Germinal center (tissue), 1 donor: ENCODE measurements at places on chromosomes 13 and 19.

DNA sequence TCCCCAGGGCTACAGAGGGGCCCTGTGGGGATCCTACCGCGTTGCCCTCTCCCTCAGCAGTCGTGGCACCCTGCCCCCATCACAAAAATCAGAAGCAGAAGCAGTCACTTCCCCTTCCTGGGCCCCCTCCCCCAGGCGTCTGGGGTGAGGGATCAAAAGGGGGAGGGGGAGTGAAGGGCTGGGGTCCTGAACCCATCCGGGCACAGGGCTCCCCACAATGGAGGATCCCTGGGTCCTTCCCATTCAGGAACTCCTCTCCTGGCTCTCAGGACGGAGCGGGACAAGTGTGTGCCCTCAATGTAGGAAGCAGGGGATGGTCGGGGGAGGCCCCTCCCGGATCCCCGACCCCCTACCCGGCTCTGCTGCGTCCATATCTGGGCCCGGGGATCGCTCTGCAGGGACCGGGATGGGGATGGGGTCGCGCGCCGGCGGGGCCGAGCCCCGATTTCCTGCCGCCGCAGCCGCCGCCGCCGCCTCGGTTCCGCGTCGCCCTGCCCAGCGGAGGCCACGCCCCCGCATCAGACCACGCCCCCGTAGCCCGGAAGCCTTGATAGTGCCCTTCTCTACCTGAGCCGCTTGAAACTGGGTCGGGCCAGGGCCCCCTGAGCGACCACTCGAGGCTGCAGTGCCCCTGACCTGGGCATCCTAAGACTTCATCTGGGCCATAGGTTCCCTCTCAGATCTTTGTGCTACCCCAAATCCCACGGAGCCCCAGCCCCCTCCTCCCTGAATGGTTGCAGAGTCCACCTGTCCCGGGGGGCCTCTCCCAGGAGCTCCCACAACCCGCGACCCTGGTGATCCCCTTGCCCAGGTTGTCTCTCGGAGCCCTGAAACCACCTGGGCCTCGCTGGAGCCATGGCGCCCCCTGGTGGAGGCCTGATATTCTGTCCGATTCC, at the start of gene GMIP:
GMIP (minus strand) TSS at position 500 of the 896 bp plus-strand sequence; CDS start at position 372, 128 bp downstream.
- DNase-seq = peak; percentile 96

DNA sequence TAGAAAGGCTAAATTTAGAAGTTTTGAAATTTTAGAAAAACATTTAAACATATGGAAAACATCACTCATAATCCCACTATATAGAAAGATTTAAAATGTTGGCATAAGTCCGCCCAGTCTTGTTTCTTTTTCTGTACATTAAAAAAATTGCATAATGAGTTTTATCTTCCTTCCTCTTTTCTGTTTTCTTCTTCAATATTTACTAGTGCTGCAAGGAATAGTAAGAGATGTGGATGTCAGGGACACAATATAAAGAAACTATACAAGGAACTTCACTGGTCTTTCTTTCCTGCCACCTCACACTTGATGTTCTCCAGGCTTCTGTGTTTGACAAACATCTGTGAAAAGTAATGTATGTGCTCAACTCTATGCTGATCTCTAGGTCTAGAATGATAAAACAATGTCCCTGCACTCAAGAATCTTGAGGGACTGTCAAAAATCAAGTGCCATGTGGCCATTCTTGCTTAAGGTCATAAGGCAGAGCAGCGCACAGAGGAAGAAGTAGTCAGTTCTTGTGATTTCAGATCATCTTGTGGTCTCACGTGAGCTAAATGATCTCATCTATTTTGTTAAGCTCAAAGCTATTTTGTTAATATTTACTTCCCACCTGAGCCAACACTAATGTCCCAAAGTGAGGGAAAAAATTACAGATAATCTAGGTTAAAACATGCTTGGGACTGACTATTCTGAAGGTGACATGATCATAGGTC, 186.9 kb upstream of the OBI1 start:
- no peak for DNase-seq

DNA sequence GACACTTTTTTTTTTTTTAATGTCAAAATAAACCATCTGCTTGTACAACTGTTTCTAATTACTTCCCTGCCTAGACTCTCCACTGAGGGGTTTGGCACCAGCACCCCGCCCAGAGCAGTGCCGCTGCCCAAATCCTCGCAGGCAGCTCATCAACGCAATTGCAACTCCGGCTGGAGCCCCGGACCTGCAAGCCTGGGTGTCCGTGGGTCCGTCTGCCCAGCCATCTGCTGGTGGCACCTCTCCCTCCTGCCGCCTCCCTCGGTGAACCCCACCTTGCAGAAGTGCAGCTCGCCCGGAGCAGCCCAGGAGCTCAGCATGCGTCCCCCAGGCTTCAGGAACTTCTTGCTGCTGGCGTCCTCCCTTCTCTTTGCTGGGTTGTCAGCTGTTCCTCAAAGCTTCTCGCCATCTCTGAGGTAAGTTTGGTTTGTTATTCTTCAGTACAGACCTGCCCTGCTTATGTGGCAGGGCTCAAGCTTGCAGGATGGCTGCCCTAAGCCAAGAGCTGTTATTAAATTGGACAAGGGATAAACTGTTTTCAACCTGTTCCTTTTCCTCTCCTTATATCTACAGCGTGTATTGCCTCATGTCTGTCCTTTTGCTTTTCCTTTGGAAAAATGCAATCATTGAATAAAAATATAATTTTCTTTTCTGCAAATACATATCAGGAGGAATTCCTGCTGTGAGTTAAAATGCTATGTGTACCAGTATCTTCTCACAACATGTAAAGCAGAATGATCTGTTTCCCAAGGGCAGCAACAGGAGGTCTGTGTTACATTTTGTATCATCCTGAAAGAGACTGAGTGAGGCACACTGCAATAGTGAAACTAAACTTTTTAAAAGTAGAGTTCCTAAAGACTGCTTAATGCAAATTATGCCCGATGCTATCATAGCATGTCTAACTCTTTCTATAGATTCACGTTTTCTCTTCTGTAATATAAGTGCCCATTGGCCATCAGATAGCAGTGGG, at the start of gene ITGBL1:
ITGBL1 (plus strand) TSS at position 157 of the 967 bp plus-strand sequence; CDS start at position 316, 159 bp downstream.
- no peak for DNase-seq

DNA sequence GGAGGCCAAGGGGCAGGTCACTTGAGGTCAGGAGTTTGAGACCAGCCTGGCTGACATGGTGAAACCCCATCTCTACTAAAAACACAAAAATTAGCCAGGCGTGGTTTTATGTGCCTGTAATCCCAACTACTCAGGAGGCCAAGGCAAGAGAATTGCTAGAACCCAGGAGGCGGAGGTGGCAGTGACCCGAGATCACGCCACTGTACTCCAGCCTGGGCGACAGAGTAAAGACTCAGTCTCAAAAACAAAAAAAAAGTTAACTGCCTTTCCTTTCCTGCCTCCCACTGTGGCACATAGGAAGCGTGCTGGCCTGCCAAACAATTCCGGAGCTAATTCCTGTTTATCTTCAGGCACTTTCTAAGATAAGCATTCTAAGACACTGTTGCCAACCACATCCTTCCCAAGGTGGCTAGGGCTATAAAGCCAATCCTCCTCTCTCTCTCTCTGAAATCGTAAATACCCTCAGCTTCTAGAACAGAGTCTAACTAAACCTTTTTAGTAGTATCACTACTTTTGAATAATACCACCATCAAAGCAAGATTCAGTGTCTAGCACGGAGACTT, 21.6 kb downstream of the SLC25A30 start:
- DNase-seq = no peak

GRCh38 chr13:59643906-59644626, 519.7 kb downstream of the DIAPH3 start:
- no peak for DNase-seq

- DNase-seq = no peak
Observed at GRCh38 chr13:40026741-40027140, 371.3 kb downstream of the COG6 start.

DNA sequence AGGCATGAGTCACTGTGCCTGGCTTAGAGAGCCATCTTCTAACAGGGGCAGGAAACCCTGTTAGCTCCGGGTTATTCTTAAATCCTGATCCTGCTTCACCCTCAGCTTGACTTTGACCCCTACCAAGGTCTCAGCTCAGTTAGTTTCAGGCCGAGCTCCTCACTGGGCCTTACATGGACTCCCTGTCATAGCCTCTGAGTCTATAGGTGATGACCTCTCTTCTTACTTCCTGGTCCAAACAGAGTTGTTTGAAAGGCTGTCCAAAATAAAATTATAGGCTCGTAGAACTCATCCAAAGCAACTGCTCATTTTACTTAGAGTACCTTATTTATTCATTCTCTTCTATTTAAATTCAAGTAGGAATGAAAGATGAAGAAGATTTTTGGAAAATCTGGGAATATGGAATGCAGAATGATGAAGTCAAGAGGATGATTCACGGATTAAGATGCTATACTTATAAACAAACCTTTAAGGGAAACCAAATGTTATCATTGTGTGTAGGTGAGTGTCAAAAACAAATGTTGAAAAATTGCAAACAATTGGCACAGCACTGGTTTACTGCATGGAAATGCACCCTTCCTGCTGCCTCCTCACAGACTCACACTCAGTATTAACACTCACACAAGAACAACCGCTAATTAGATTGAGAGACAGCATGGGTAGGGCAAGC, 174.1 kb downstream of the RGCC start:
- DNase-seq = no peak

- DNase-seq = no peak
Observed at GRCh38 chr19:45568732-45569131, 15.9 kb downstream of the OPA3 start.

DNA sequence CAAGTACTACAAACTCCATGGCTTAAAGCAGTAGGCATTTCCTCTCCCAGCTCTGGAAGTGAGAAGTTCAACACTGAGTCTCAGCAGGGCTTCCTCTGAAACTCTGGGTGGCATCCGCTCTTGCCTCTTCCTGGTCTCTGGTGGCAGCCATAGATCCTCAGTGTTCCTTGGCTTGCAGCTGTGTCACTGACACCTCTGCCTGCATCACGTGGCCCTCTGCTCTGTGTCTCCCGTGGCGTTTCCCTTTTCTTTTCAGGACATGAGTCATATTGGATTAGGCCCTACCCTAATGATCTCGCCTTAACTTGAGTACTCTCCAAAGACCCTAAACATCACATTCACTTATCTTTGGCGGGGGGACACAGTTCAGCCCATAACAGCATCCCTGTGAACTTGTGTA, 466.7 kb downstream of the MYO16 start:
- DNase-seq = no peak

DNA sequence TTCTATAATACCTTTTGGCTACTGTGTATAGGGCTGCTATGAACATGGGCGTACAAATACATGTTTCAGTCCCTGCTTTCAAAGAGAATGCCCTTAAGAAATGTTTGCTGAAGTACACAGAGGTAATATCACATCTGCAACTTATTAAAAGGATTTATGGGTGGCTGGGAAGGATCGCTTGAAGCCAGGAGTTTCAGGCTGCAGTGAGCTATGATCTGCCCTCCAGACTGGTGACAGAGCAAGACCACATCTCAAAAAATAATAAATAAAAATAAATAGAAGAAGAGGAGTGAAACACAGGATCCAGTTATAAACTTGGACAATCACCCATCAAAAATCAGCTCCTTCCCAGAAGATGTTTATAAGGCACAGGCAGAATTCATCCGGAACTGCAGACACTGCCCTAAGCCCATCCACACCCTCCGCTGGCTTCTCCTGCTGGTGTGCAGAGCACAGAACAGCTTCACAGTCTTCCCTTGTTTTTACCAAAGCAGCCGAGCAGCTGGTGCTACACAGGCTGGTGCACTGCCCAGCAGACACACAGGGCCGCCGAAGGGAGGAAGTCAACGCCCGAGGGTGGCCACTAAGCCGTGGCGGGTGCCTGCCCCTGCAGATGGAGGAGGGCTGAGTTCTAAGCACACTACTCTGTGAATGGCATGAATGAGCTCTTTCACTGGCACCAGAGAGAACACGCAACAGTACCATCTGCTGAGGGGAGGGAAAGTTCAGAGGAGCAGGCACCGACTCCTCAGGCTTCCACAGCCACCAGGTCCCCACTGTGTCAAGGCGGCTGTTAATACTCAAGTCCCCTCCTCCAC, 44.0 kb downstream of the BRD4 start:
- DNase-seq = peak; percentile 64

GRCh38 chr13:113121183-113121927, 1.2 kb upstream of the F10 start:
- DNase-seq = no peak
